ENCODE measurements at places on chromosomes 7 and 10. TPM values are rescaled to one million over a fixed set of nuclear protein-coding genes. Genes with fewer than 3 reads are reported as not detected.
A peak's percentile ranks its signal among the peaks of the same experiment; 100 is the strongest.

- peak; percentile 72 for DNase-seq
- no peaks in the 10 kb centered on the region for H3K27me3 ChIP-seq
- no peak overlapping the region for H3K4me3 ChIP-seq
- peaks cover 21% of the 10 kb centered on the region for H3K4me1 ChIP-seq
- H3K27ac ChIP-seq, result no peak overlapping the region
Observed at GRCh38 chr7:377080-378040, 87.4 kb downstream of the FOXL3 start.

DNA sequence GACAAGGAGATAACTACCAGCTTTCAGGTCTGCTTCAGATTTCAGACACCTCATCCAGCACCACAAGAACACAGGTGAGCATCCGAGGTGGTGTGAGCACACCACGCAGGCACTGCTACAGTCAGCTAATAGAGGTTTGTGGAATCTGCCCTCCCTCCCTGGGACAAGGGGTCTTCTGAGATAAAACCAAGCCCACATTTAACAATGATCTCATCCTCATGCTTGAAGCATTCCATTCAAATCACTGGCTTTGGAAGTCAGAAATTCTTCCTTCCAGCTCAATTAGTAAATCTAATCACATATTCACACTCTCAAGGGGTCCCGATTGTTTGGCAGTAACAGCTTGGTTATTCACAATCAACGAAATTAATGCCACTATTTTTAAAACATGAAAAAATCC, 331.4 kb downstream of the ELMO1 start:
- no peaks in the 10 kb centered on the region for H3K4me1 ChIP-seq
- no peak for DNase-seq
- H3K4me3 ChIP-seq, result no peak overlapping the region
- no peaks in the 10 kb centered on the region for H3K27me3 ChIP-seq

DNA sequence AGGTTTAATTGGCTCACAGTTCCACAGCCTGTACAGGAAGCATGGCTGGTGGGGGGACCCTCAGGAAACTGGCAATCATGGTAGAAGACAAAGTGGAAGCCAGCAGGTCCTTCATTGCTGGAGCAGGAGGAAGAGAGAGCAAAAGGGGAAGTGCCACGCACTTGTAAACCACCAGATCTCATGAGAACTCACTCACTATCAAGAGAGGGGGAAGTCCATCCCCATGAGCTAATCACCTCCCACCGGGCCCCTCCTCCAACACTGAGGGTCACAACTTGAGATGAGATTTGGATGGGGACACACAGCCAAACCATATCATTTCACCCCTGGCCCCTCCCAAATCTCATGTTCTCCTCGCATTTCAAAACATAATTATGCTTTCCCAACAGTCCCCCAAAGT, 171.9 kb upstream of the CACNA2D1 start:
- no peaks in the 10 kb centered on the region for H3K36me3 ChIP-seq
- H3K27me3 ChIP-seq, result no peaks in the 10 kb centered on the region

- H3K36me3 ChIP-seq, result no peaks in the 10 kb centered on the region
- no peak overlapping the region for H3K4me3 ChIP-seq
Observed at GRCh38 chr7:16739863-16740622, 13.5 kb upstream of the TSPAN13 start.

PNLIPRP3 gene
- not detected for total RNA-seq

FAM170B gene
- not detected for total RNA-seq

DNA sequence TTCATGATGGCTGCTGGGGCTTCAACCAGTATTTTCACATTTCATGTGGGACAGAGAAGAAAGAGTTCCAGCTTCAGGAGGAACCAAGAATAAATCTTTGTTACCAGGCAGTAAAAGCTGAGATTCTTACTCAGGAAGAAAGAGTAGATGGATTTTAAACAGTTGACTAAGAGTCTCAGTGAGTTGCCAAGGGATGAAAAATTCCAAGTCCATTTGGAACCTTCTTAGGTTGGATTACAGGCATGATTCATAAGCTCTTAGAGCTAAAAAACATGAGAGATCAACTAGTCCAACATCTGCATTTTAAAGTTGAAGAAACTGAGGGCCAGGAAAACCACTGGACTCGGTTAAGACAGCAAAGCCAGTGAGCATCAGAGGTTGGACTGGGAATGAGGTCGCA, 148.6 kb downstream of the NEBL start:
- no peak for DNase-seq
- H3K36me3 ChIP-seq, result no peaks in the 10 kb centered on the region
- H3K27ac ChIP-seq, result no peak overlapping the region
- no peaks in the 10 kb centered on the region for H3K27me3 ChIP-seq

DNA sequence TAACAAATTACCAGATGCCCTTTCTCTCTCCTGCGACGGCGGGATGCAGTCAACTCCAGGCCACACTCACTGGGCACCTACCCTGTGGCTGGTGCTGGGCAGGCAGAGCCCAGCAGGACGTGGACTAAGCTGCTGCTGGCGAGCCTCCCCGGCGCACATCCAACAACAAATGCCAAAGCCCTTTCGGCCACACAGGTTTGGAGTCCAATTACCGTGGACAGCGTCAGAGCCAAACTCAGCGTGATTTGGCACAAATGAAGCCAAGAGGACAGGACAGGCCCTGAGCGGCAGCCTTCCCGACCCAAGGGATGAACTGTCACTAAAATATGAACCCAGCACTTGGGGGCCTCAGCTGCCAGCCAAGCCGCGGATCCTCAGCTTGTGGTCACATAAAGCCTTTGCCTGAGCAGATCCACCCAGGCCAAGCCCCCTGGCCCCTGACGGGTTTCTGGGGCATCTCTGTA, 28.4 kb downstream of the DAGLB start:
- H3K36me3 ChIP-seq, result peaks cover 68% of the 10 kb centered on the region
- no peak overlapping the region for H3K4me3 ChIP-seq
- no peak overlapping the region for H3K27ac ChIP-seq
- no peak for DNase-seq

All from upper lobe of left lung (tissue), 6 donors.